ENCODE measurements at places on chromosomes 16 and 17.
A peak's percentile ranks its signal among the peaks of the same experiment; 100 is the strongest.

GRCh38 chr17:27381007-27381501, 75.2 kb upstream of the KSR1 start:
- peak; percentile 79 for DNase-seq

DNA sequence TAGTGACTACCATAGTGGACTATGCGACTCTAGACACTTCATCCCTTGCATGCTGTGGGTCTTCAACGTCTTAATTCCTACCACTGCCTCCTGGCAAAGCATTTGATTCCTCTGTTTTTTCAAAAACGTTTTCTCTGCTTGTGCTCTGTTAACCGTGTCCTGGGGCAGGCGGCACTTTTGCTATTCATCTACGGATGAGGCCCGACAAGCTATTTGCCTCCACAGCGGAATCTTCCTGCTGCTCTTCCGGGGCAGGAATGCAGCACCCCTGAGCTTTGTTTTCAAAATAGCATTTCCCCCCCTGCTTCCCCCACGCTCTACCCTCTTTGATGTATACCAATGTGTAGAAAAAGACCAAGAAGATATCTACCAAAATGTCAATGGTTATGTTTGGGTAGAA, 39.8 kb upstream of the METTL16 start:
- DNase-seq: no peak

GRCh38 chr16:54912720-54913119, 17.9 kb upstream of the IRX5 start:
- DNase-seq: no peak

GRCh38 chr16:1713331-1713730, 7.3 kb downstream of the MAPK8IP3 start:
- no peak for DNase-seq

GRCh38 chr17:76697702-76698465, 12.9 kb downstream of the MXRA7 start:
- peak; percentile 92 for DNase-seq

DNA sequence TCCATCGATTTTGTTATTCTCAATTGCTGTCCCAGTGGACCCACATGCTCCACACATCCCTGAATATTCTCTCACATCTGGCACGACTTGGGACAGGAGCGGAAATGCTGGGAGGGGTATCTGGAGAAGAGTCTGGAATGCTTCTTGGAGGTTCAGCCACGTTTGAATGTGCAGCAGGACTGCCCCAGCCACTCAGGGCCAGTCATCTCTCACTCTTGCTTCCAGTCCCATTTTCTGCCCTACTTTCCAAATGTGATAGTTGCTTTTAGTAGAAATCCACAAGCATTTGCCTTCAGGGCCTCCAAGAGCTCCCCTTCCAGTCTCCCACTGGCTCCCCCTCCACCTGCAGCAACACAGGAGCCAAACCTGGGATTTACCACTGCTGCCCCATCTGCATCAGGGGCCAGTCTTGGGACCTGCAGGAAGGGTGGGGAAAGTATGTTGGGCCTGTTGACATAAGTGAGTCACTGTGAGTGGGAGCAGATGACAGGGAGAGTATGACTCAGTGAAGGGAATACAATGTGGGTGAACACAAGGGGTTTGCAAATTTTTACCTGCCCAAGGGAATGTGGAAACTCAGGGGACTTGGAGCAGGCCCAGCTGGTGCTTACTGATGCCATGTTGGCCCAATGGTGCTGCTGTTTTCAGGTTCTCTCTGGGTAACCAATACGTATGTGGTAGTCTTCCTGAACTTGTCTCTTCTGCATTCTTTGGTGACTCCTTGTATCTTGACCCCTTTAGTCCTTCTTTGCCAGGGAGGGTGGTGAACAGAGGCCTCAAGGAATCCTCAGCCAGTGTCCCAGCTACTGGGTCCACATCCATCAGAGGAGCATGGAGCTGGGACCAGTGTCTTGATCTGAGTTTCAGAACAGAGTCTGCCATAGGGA, 78.8 kb upstream of the CRHR1 start:
- no peak for DNase-seq

DNA sequence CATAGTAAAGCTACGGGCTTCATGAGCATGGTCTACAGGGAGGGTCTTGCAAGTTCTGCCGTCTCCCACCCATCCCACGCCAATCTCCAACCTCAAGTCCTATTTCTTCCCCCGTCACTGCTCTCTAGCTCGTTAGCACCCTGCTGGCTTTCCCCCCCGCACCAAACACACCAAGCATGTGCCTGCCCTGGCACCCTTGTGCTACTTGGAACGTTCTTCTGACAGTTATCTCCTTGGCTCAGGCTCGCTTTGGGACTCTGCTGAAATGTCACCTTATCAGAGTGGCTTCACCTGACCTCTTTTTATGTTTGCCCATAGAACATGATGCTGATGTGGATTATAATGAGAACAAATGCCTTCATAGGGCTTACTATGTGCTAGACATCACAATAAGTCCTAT, 21.9 kb downstream of the GLYR1 start:
- no peak for DNase-seq

GRCh38 chr17:66955821-66956220, 8.7 kb upstream of the CACNG4 start:
- no peak for DNase-seq

DNA sequence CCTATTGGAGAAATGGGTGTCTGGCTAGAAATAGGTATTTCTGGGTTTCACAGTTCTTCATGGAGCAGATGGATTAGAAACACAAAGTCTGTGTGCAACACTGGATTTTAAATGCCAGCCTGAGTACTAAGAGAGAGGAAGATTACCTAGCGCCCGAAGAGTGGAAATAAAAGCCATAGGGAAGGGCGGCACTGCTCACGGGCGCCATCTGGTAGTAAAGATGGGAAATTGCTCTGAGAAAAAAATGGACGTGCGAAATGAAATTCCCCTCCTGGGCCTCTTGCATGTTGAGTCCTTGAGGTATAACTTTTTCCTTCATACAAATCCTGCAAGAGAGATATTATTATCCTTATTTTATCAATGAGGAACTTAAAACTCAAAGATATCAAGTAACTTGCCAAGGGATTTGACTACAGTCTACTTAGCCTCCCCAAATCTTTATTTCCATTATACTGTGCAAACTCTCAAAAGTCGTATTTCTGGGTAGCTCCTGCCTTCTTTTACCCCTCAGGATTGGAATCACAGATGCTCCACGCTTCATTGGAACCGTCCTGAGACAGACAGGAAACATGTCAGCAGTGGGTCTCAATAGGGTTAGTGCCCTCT, 72.8 kb downstream of the MMD start:
- DNase-seq: peak; percentile 70

GRCh38 chr16:30556125-30556473, 2.1 kb downstream of the ZNF764 start:
- no peak for DNase-seq

DNA sequence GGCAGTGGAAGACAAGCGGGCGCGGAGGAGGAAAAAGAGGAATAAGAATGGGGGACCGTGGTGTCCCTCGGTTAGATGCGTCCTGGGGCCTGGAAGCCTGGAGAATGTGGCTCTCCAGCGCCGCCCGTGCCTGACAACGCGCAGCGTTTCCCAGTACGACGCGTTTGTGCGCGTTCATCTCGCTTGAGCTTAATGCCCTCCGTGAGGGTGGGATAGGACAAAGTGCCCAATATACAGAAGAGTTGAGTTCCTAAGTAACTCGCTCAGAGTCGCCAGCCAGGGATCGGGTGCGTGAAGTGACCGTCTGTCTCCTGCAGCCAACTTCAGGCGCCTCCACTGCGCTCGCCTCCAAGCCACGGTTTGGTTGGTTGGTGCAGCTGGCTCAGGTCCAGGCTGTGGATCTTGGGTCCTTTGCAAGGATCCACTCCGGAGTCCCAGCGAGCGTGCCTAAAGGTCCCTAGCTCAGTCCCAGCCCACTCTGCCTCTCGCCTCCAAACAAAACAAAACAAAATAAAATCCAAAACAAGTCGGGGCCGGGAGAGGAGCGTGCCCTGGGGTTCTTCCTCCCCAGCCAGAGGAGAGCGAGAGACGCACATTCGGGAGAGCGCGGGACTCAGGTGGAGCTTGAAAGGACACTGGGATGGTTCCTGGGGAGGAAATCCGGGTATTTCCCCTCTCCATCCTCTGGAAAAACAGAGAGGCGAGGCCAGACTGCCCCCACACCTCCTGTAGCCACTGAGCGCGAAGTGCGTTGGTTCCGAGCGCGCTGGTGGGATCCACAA, 974 bp downstream of the GALR2 start:
- peak; percentile 46 for DNase-seq

DNA sequence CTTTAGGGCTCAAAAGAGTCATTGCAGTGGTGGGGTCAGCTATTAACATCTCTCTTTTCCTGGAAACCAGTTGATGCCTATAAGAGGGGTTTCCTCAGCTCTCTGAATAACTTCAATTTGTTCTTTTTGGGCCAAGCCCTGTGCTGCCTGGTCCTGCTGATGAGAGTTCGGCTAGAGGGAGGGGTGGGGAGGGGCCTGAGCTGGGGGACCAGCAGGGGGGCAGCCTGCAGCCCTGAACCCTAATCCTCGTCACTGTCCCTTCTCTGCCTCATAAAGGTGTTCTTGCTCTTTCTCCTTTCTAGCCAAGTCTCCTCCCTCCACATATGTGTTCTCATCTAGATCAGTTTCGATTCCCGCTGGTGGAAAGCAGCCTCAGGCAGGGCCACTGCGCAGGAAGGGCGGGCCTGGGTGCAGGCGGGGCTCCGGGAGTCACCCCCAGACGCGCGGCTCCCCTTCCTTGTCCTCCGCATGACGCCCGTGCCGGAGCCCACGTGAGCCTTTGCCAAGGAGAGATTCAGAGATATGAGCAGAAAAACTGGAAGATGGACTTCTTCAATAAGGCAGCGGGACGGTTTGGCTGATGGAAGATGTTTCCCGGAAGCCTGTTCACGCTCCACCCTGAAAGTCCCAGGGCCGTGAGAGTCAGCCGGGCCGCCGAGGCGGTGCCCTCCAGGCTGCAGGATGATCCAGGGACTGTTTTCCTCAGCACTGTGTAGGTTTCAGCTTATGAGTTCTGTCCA, 15.0 kb upstream of the RHOT1 start:
- DNase-seq: peak; percentile 79

DNA sequence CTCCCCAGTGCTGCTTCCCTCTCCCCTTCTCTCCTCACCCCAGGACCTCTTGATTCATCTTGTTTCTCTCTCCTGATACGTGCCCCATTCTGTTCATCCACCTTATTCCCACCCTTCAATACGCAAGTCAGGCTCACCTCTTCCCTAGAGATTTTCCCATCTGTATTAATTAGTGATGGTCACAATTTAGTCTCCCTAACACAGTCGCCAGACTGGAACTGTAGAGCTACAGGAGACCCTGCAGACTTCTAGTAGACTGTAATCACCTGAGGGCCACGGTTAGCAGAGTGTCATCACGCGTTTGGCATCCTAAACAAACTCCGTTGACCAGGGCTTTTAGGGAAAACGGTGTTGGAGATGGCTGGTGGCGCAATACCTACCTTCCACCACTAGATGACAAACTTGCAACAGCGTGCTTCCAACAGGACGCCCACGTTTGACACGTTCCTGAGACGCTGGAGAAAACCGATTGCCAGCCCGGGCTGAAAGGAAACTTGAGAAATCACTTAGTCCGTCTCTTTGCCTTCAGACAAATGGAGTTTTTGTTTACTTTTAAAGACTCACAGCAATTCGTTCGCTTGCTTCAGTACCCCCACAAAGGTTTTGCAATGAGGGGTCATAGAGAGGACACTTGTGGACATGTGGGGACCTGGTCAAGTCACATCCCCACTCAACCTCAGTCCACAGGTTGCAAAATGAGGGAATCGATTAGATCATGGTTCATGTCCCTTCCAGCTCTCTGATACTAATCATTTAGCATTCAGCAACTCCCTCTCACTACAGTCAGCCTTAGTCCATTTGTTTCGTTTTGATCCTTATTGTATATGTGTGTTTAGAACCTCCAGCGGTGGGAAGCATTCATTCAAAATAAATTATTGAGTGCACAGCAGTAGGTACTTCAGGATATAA, 20.6 kb downstream of the MYL4 start:
- DNase-seq: peak; percentile 85

GRCh38 chr17:16470265-16470664, 21.7 kb downstream of the LRRC75A start:
- DNase-seq: no peak

DNA sequence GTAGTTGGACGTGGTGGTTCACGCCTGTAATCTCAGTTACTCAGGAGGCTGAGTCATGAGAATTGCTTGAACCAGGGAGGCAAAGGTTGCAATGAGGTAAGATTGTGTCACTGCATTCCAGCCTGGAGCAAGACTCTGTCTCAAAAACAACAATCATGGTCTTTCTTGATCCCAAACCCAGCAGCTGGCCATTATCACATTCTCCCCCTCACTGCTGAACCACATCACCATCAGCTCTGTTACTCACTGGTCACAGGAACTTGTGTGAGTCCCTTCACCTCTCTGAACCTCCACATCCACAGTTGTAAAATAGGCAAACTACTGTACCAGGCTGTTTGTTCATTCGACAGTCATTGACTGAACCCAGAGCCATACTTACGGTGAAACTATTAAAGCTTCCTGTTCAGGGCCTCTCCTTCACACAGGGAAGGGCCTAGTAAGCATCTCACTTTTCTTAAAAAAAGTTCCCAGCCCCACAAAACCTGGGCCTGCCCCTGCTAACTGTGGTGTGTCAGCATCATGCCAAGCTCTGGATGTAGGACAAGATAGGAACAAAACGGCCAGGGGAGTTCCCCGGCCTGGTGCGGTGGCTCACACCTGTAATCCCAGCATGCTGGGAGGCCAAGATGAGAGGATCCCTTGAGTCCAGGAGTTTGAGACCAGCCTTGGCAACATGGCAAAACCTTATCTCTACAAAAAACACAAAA, 104.7 kb downstream of the COPRS start:
- no peak for DNase-seq

- DNase-seq: peak; percentile 43
Measured at GRCh38 chr16:70380248-70380918, 33.7 kb downstream of the DDX19A start.

DNA sequence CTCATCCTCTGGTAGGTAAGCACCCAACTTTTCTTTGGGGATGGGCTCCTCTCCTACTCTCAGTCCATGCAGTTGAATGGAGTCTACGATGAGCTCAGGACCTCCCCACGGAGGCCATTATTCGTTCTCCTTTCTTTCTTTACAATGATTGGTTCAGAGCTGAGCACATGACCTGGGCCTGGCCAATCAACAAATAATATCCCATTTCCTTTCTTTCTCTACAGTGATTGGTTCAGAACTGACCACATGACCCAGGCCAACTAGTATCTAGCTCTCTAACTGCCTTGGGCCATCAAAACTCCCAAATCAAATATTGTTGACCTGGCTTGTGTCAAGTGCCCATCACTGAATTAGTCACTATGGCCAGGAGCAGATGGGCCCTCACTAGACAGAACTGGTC, 129.2 kb downstream of the USP31 start:
- no peak for DNase-seq

GRCh38 chr16:48580925-48581500, 29.0 kb downstream of the N4BP1 start:
- no peak for DNase-seq

Measured in SK-N-DZ (cell line).